ENCODE measurements at places on chromosomes 1 and 21. TPM values are rescaled to one million over a fixed set of nuclear protein-coding genes. Genes with fewer than 3 reads are reported as not detected.
A peak's percentile ranks its signal among the peaks of the same experiment; 100 is the strongest.

BARHL2 gene
- total RNA-seq, result not detected

DNA sequence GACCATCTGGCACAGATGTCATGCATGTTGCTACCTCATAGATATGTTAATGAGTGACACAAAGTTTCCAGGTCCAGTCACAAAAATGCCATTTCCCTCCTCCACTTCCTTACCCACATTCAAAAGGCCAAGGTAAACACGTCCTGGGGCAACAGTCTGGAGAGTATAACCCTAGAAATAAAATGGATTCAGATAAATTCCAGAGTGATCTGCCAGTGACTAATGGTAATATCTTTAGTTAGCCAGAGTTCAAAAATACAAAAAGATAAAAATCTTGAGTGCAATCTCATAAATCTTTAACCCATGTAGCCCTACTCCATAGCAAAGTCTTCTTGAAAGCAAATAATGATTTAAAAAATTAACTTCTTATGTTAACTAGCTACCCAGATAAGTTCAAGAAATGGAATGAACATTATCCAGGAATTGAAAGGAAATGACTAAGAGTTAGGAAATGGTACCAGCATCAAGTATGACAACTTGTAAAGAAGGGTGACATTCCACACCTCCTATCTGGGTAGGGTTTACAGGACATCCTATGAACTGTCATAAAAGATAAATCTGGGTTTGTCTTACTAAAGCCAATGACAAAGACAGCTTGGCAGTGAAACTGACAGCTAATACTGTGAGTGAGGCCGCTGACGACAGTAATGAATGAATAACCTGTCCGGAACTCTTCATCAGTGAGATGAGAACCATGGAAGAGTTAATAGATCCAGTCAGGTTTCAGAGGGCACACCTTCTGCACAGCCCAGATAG, 18.1 kb downstream of the RGS2 start:
- no peak for DNase-seq

GRCh38 chr1:33149453-33150190, 32.2 kb downstream of the TRIM62 start:
- no peak for DNase-seq

GRCh38 chr1:218970397-218970990, 203.2 kb upstream of the LYPLAL1 start:
- DNase-seq, result no peak

DNA sequence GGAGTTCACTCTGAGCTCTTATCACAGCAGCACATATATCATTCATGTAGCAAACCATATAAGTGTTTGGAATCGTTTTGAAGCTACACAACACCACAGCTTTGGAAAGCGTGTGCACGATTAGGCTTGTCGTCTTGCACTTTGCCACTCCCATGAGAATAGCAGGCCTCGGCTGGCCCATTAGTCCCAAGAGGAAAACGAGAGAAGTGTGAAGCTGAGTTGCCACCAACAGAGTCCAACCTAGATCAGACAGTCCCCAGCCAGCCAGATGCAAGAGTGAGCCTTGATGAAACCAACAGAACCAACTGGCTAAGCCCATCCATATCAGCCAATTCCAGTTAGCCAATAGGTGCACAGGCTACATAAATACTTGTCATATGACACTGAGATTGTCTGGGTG, 238.4 kb downstream of the C1orf94 start:
- no peak for DNase-seq

DNA sequence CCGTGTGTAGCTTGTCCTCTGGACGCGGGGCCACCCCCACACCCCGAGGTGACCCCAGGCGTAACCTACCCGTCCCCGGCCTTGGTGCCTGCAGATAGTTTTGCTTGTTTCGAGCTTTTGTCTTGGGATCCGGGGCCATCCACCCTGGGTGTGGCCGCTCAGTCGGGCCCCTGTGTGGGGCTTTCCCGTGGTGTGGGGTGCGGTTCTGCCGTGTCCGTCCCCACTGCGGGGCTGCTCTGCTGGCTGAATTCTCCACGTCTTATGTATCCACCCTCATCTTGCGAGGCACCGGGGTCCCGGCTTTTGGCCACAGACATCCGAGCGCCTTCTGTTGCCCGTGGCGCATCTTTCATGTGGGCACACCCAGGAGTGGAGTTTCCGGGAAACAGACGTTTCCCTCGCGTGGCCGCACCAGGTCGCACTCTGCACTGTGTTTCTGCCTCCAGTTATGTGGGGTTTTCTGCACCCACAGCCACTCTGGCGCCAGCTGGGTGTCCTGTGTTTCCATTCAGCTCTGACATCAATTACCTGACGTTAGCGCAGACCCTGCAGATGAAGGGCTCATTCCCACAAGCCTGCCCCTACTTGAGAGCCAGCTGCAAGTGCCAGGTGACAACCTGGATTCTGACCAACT, 64.9 kb downstream of the PRKCZ start:
- DNase-seq, result no peak

DNA sequence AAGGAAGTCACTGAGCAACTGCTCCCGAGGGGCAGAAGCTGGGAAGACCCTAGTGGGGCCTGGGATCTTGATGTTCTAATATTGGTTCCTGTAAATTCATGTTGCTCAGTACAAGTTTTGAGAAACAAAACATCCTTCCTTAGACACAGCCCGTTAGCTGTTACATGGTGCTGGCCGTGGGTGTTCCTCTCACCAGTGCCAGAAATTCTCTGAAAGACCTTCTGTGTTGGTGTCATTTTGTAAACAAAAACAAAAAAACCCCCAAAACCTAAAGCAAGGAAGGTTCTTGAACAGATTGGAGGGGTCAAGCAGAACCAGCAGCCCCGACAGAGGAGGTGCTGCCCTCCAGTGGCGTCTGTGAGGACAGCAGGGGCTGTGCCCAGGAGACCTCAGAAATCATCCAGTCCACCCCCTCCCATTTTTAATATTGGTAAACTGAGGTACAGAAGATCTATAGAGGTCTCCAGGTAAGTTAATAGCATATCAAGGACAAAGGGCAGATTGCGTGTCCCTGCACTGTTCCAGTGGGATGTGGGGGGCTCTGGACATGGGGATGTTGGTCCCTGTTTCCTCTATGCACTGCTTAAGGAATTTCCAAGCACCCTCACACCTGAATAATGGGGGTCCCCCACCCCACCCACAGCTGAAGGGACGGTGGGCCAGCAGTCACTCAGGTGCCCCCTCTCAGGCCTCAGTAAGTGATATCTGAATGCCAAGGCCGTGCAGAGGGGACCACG, 38.2 kb downstream of the SLC2A7 start:
- peak; percentile 52 for DNase-seq

DNA sequence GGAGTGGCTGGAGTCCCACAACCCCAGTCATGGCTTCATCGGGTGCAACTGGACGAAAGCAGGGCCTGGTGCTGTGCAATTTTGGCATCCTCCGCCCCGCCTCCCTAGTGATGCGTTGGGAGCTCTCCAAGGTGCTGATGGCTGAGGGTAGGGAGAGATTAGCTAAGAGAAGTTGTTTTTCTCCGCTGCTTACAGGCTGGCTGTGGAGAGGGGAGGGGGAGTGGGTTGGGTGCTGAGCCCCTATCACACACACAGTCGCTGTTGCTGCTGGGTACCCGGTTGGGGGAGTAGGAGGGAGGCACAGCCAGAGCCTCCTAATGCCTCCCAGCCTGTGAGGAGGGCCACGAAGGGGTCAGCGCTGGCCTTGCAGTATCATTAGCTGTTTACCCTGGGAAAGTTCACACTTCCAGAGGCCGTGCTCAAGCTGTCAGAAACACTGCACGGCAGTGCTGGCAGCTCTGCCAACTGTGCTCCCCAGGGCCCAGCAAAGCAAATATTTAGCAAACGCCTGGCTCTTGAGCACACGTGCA, 110.0 kb downstream of the GRIK3 start:
- DNase-seq, result peak; percentile 19

PADI4 gene
- not detected for total RNA-seq

DNA sequence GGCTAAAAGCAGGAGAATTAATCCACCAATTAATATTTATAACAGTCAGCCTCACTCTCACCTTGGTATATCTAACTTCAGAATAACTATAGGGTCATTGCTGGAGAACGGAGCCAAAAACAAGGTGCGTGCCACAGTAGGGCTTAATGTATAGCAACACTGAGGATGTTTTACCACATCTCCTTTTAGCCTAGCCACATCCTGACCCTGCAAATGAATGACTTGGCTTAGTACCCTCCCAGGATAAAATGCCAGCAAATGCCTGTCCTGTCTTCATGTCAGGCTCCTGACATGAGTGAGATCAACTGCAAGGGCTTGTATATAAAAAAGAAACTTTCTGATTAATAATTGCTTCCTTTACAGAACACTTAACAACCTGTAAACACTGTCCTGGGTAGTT, 2.7 kb upstream of the CDC42BPA start:
- no peak for DNase-seq

DNA sequence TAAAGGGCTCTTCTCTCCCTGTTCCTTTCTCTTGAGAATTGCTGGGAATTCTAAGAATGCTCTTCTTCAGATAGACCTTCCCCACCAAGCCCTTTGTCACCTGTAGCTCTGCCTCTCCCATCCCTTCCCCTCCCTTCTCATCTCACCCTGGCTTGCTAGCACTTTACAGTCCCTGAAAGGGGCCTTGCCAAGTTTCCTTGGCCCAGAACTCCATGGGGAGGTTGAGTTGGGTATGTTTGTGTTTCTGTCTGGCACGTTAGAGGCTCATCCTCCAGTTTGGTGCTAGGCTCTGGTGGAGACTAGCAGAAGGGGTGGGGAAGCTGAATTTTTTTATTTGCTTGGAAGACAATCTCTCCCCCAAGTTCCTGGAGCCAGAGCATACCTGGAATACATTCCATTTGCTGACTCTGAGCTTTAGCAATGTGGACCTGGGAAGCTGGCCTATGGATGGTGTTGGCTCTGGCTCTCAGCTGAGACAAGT, 4.9 kb downstream of the CGN start:
- no peak for DNase-seq

ADGRL4 gene
- 0.24 TPM for total RNA-seq

GRCh38 chr21:45994086-45994661, 12.6 kb downstream of the COL6A1 start:
- peak; percentile 32 for DNase-seq

Measured in myocyte (in vitro differentiated cells).